ENCODE measurements at places on chromosomes 4 and X.

GRCh38 chr4:69858690-69859089 is 1.3 kb downstream of the SULT1E1 start:
- DNase-seq = no peak

- DNase-seq = no peak
Observed at GRCh38 chr4:185796176-185796575, 15.8 kb downstream of the SORBS2 start.

GRCh38 chrX:108250654-108251579 is 159.3 kb downstream of the ATG4A start:
- no peak for DNase-seq

GRCh38 chrX:21658746-21659145 is 616 bp upstream of the KLHL34 start:
- DNase-seq = no peak

DNA sequence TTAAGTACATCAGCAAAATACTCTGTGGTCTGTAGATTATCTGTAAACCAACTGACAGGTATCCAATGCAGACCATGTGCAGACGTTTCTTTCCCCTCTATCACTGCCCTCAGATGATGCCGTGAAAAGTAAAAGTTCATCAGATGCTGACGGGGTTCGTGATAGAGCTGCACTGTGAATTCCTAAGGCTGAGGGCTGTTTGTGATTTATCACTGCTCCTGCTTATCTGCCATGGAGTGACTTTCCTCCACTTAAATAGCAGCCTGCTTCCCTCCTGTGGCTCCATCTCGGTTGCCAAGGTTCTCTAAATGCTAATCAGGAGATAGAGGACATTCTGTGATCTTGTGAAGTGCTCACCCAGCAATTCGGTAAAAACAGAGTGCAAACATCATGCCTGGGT is 89.3 kb upstream of the SRD5A3 start:
- DNase-seq = no peak

GRCh38 chr4:154160519-154161301 is 330.9 kb downstream of the DCHS2 start:
- DNase-seq = no peak

DNA sequence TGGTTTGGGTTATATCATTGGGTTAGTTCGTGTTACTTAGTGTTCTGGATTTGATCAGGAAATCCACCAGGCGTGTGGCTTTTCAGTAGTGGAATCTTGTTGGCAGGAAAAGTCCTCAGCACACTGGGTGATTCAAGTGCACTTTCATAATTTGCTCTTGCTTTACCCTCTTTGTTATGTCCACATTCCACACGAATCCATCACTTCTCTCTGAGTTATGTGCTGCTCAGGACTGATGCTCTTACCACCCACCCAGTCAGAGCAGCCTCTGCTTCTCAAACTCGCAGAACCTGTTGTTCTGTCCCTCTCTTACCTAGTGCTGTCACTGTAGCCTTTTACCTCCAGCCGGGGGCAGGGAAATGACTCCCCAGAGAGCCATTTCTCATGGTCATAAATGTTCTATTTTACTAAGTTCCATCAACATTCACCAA is 37.2 kb upstream of the SCRG1 start:
- DNase-seq = no peak

DNA sequence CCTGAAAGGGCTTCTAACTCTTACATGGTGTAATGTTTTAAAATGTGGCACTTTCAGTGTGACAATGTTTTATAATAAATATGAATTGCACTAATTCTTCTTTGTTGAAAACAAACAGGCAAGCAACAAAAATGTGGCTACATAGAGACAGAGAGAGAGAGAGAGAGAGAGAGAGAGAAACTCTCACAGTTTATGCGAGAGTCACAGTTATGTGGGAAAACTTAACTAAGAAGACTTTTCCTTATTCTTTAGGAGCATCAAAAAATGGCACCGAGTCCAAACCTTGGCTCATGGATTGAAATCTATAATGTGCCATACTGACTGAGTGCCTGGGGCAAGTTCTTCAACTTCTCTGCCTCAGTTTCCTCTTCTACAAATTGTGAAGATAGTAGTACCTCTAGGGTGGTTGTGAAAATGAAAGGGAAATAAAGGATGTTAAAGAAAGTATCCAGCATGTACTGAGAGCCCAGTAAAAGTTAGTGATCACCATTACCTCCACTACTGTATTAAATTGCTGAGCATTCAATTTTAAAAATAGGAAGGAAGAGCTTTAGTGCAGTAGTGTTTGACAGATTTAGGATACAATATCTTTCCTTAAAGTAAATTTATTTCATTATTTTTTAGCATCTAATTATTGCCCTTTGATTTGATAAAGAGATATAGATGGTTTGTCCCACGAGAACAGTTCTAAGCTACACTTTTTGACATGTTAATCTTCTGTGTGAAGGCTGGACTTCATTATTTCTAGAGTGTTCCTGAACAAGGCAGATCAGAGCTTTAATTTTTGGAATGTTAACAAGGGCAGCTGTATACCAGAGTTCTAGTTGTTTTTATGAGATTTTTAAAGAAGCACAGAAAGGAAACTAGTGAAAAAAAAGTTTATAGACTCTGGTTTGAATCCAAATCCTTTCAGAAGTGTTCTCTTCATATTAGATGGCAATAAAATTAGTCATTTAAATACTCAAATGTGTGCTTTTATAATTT is 187.5 kb upstream of the ANK2 start:
- no peak for DNase-seq

DNA sequence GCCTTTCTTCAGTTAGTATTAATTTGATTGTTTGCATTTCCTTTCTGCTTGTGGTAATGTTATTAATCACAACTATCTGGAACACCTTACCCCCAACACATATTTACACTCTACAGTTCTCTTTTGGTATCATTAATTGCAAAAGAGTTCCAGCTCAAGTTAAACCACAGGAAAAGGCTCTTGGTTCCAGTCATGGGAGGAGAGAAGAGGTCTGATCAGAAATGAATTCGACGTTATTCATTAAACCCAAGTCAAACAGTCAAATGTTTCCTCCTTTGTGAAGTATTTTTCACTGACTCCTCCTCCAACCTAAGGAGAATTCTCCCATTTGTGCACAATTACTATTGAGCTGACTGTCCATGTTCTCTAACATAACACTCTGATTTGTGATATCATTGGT is 91.4 kb downstream of the SLC39A8 start:
- DNase-seq = no peak

- no peak for DNase-seq
Observed at GRCh38 chr4:174012135-174012885, 271.2 kb downstream of the FBXO8 start.

- DNase-seq = no peak
Observed at GRCh38 chr4:84965553-84966381, 723 bp downstream of the WDFY3 start.

DNA sequence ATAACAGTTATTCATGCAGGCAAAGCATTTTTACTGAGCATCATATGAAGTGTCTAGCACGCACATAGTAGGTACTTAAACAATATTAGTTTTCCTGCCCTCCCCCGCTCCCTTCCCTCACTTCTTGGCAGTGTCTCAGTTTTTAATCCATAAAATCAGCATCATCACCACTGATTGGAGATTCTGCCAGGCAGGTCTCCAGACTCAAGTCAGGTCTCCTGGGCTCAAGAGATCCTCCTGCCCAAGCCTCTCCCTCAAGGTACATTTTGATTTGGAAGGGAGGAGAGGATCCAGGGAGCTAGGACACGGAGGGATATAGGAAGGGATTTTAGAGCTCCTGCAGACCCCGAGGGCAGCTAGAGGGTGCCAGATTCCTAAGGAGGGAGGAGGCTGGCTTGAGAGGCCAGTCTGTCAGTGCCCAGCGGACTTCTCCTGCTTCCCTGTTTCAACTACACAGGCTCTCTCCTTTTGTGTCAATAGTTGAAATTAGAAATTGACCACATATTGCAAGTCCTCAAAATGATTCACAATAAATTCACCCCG is 4.4 kb upstream of the FAT1 start:
- no peak for DNase-seq

DNA sequence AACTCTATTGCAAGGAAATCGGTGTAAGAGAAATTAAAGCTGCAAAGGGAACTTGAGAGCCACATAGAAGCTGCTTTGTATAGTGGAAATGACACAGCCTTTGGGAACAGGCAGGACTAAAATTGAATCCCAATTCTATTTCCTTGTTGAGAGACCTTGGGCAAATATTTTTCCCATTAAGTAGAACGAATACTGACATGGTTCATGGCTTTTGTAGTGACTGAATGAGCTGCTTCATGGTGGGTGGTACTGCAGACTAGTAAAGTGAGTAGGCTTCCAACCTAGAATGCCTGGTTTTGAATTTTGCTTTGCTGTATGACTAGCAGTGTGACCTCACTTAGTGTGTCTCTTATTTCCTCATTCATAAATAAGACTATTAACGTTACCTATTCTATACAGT is 182.2 kb upstream of the KCNIP4 start:
- no peak for DNase-seq

DNA sequence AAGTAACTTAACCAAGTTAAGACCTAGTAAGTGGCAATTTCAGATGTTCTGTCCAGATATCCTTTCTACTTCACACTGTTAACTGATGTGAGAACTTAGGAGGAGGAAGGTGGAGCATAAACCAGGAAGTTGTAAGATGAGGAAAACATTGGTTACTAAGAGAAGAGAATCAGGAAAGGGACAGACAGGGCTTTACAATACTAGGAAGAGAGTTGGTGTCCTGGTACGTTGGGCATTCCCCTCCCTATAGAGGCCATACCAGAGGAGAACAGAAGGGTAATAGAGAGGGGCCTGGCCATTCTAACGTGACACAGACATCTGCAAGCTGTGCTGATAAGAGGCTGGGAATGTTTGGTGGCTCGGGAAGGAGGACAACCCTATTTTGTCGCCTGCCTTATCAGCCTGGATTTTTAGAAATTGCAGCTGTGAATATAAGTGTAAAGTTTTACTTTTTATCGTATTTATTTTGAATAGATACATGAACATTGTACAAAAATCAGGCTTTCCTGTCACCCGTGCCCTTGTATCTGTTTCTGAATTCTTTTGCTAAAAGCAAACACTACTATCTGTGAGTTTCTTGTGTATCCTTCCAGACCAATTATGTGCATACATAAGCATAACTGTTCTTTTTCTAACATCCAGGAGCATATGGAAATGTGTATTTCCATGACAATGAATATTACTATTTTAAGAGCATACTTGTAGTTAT is 53.5 kb upstream of the HPRT1 start:
- DNase-seq = no peak

GRCh38 chrX:16772460-16772859 is 13.8 kb upstream of the TXLNG start:
- DNase-seq = no peak

- no peak for DNase-seq
Observed at GRCh38 chrX:123873956-123874355, 14.1 kb downstream of the XIAP start.

DNA sequence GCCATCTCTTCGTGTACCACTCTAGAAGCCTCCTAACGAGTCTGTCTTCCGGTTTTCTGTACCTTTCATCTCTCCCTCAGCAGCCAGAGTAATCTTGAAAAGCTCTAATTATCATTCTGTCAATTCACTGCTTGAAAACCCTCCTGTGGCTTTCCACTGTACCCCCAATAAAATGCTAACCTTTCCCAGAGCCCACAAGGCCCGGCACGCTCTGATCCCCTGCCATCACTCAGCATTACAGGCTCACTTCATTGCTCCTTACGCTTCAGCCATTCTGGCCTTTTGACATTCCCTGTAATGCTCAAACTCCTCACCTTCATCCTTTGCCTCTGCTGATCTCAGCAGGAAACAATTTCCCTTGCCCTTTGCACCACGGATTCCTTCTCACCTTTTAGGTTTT is 112.9 kb downstream of the ARHGAP10 start:
- no peak for DNase-seq

- no peak for DNase-seq
Observed at GRCh38 chr4:31929676-31930345, 1209.6 kb downstream of the PCDH7 start.

GRCh38 chr4:169774466-169775445 is 17.0 kb upstream of the HPF1 start:
- no peak for DNase-seq

- no peak for DNase-seq
Observed at GRCh38 chr4:87882861-87883260, 50.1 kb downstream of the MEPE start.

DNA sequence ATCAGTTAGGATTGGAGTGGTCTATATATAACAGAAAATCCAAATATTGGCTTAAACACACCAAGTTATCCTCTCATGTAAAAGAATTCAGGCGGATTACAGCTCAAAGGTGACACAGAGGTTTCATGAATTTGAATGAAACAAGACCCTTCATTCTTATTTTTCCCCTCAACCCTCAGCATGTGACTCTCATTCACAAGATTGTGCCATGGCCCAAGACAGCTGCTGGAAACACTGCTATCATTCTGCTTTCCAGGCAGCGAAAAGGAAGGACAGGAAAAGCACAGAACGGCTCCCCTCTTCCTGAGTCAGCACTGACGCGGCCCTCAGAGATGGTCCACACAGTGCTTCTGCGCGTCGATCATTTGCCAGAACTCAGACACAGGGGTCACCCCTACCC is 891.0 kb upstream of the FRG1 start:
- DNase-seq = no peak

GRCh38 chr4:4524364-4524763 is 17.5 kb downstream of the STX18 start:
- DNase-seq = no peak

- no peak for DNase-seq
Observed at GRCh38 chr4:48234575-48234974, 35.1 kb downstream of the TEC start.

- no peak for DNase-seq
Observed at GRCh38 chr4:122759639-122760310, 27.3 kb downstream of the BBS12 start.

- no peak for DNase-seq
Observed at GRCh38 chrX:10030570-10030969, 63.4 kb downstream of the CLDN34 start.

DNA sequence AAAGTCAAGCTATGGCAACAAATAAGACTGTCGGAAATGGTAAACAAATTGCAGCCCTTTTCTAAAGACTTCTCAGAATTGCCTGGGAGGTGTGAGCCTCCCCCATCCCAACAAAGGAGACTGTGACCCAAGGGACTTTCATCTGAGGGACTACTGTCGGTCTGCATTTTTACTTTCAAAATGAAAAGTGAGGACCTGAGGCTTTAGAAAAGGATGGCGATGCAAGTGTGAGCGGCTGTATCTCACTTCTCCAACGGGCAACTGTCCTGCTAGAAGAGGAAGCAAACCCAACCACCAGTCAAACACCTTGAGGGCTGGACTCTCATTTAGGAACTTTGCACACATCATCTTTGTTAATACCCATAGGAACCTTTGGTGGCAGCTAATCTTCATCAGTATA is 62.6 kb upstream of the CLNK start:
- no peak for DNase-seq

GRCh38 chr4:153809307-153809706 is 20.4 kb upstream of the SFRP2 start:
- no peak for DNase-seq
